ENCODE measurements at places on chromosomes 3 and 15. TPM values are rescaled to one million over a fixed set of nuclear protein-coding genes. Genes with fewer than 3 reads are reported as not detected.

- H3K4me1 ChIP-seq = peaks cover 2% of the 10 kb centered on the region
- no peak overlapping the region for H3K27ac ChIP-seq
- DNase-seq = no peak
- peaks cover 6% of the 10 kb centered on the region for H3K27me3 ChIP-seq
Measured at GRCh38 chr15:101136381-101137268, 115.2 kb downstream of the CHSY1 start.

APPL1 gene
- total RNA-seq = 49.0 TPM

DNA sequence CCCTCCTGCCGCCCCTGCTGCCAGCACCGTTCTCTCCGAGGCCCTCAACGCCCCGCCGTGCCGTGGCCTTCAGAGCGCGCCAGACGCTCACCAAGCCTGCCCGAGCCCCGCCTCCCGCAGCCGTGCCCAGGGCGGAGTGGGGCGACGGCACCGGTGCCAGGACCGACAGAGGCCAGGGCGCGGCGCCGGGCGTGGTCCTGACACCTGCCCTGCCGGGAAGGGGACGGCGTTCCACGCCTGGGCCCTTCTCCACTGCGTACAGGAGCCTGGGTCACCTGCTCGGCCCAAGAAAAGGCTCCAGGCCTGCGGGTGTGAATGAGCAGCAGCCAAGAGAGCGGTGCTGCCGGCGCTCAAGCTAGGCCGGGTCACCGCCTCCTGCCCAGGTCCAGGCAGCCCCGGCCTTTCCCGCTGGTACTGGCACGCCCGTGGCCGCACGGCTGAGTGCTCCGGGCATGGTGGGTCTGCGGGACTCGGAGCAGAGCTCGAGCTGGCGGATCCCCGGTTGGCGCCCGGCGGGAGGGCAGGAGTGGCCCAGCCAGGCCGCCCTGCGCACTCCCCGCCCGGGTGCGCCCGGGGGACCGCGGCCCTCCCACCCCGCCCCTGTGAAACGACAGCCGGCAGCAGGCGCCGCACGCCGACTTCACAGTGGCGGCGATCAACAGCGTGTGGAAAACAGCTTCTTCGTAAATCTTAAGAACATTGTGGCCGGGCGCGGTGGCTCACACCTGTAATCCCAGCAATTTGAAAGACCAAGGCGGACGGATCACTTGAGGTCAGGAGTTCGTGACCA lies 4.2 kb downstream of the OCA2 start:
- peak; percentile 63 for DNase-seq
- H3K4me3 ChIP-seq = peak overlapping the region; percentile 74
- no peaks in the 10 kb centered on the region for H3K36me3 ChIP-seq
- peaks cover 83% of the 10 kb centered on the region for H3K27me3 ChIP-seq

GRCh38 chr15:51577636-51578304 lies 44.8 kb downstream of the DMXL2 start:
- no peak overlapping the region for H3K27ac ChIP-seq
- no peaks in the 10 kb centered on the region for H3K27me3 ChIP-seq
- H3K4me3 ChIP-seq = no peak overlapping the region
- no peaks in the 10 kb centered on the region for H3K36me3 ChIP-seq
- no peaks in the 10 kb centered on the region for H3K4me1 ChIP-seq
- no peak for DNase-seq

DNA sequence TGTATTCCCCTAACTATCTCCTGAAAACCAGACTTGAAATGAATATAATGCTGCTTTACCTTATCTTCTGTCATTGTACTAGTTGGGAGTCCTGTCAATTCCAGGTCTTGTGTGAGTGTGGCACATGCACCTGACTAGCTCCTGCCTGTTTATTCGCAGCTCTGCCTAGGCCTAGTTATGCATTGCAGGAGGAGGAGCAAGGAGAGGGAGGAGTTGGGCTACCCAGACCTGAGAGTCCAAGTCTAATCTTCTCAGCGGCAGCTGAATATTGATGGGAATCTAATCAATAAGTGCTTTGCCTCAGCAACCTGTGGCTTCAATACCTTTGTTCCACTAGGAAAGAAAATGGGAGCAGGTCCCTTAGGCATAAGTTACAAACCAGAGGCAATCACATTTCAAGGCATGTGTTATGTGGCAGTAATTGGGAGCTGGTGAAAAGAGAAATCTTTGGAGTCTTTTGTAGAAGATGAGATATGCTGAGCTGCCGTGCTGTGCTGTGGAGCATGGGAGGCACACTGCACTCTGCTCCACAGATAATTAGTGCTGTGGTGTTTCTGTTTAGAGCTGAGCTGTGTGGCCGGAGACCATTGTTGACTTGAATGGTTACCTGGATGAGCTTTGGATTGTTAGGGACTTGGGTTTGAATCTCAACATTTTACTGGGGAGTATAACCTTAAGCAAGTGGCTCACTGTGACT lies at the start of gene SLC2A2:
SLC2A2 (minus strand) TSS at position 124 of the 697 bp plus-strand sequence; CDS start at position 74, 50 bp downstream.
- no peak for DNase-seq
- no peaks in the 10 kb centered on the region for H3K36me3 ChIP-seq
- no peak within 1 kb of the TSS for H3K27ac ChIP-seq
- H3K4me3 ChIP-seq = no peak within 1 kb of the TSS

SH3GL3 gene
- total RNA-seq = 21.1 TPM

GRCh38 chr3:70000028-70000410 lies 486 bp downstream of the SAMMSON start:
- no peak overlapping the region for H3K27ac ChIP-seq
- no peaks in the 10 kb centered on the region for H3K27me3 ChIP-seq
- DNase-seq = peak; percentile 3
- H3K4me3 ChIP-seq = no peak overlapping the region
- H3K36me3 ChIP-seq = no peaks in the 10 kb centered on the region
- 0 out of 2 replicates have a peak, but pooled peaks cover 3% of the 10 kb centered on the region for H3K4me1 ChIP-seq

DNA sequence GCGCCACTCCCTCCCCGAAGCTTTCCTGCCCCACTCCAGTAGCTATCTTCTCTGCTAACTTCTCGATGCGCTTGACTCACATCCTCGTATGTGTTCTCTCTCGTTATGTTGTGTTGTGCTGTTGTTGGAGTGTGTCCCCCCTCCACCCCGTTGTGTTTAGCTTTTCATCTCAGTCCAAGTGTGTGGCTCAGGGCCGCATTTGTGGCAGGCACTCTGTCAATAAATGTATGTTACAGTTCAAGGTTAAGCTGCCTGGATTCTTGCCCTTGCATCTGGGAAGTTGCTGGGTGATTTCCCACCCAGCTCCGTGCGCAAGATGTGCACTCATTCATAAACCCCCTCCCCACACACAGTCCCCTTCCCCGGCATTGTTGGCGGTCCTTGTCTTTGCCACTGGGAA lies 71.9 kb downstream of the PGPEP1L start:
- H3K4me1 ChIP-seq = no peaks in the 10 kb centered on the region
- no peaks in the 10 kb centered on the region for H3K27me3 ChIP-seq
- H3K27ac ChIP-seq = no peak overlapping the region
- DNase-seq = no peak
- H3K4me3 ChIP-seq = no peak overlapping the region

DNA sequence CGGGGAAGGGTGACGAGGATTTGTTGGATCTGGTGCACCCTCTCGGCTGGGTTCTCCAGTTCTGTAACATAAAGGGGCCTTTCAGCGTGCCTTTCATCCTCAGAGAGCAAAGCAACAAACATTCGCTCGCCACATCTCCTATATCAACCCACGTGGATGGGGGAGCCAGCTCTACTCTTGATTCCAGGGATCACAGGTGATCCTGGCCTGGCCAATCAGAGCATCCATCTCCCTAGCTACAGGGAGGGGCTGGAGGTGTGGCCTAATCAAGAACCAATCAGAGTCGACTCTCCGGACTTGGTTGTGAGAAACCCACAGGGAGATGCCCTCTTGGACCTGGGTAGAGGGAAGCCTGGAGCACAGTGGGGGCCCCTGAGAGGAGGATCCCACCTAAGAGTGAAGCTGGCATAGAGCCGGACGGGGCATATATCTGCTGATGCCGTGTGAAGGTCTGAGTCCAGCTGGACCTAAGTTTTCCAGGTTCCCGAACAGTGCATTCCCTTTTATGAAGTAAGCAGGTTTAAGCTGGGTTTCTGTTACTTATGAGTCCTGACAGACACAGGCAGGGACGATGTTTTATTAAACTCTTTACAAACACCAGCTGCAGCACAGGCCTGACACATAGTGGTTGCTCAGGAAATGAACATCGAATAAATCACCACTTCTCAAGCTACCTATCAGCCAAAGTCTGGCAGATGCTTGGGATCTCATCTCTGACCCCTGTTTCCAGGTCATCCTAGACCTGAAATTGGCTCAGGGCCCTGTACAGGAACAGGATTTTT lies 50.7 kb upstream of the RAD18 start:
- H3K27me3 ChIP-seq = no peaks in the 10 kb centered on the region
- DNase-seq = no peak

DNA sequence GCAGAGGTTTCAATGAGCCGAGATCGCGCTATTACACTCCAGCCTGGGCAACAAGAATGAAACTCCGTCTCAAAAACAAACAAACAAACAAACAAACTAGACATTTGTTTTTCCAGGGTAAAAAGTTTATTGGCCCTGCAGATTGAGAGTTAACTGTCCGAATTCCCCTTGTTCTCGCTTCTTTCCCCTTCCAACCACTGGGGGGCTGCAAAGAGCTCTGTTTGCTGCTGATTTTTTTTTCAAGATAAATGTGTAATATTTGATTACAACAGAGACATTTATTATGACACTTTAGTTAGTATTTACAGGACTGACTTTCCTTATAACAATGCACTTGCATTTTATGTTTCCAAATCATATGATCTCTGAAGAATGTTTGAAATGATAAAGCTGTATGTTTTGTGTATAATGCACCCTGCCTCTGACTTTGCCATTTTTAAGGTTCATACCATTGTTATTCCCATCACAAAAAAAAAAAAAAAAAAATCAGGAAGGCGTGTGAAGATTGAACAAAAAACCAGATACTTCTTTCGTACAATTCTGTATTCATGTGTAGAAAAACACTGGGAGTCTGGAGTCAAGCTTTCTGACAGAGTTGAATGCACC lies 2.8 kb downstream of the CLSTN2 start:
- no peak overlapping the region for H3K27ac ChIP-seq
- no peak overlapping the region for H3K4me3 ChIP-seq
- H3K4me1 ChIP-seq = no peaks in the 10 kb centered on the region

MEGF11 gene
- total RNA-seq = 1.3 TPM

DNA sequence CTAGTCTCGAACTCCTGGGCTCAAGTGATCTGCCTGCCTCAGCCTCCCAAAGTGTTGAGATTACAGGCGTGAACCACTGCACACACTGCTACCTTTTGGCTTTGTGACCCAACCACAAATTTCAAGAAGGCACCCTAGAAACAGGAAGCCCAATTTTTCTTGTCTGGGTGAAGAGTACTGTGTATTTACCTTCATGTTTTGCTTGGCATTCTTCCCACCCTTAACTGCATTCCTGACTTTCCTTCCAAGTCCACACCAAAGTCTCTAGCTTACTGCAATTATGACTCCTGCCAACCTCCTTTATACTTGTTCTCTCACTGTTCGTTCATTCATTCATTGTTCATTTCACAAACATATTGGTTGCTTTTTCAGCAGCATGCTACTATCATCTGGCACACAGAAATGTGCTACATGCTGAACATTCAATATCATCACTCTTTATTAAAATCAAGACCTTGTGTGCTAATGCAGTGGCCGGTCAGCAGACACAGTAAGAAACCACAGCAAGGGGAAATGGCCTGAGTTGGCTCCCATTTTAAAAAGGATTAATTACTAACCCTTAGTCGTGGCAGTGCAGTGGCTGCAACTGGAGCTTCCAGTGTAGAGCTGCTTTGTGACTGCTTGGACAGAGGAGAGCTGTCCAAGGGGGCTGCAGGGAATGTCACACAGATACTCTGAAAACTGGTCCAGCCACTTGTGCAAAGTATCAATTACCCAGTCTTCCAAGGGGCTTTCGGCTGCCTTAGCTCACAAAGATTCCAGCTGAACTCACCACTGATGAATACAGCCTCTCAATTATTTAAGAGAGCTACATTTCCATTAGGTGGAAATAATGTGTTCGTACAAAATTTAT lies 94.0 kb downstream of the ETFA start:
- no peak for DNase-seq
- no peak overlapping the region for H3K27ac ChIP-seq
- no peak overlapping the region for H3K4me3 ChIP-seq
- no peaks in the 10 kb centered on the region for H3K27me3 ChIP-seq
- no peaks in the 10 kb centered on the region for H3K4me1 ChIP-seq
- no peaks in the 10 kb centered on the region for H3K36me3 ChIP-seq

DNA sequence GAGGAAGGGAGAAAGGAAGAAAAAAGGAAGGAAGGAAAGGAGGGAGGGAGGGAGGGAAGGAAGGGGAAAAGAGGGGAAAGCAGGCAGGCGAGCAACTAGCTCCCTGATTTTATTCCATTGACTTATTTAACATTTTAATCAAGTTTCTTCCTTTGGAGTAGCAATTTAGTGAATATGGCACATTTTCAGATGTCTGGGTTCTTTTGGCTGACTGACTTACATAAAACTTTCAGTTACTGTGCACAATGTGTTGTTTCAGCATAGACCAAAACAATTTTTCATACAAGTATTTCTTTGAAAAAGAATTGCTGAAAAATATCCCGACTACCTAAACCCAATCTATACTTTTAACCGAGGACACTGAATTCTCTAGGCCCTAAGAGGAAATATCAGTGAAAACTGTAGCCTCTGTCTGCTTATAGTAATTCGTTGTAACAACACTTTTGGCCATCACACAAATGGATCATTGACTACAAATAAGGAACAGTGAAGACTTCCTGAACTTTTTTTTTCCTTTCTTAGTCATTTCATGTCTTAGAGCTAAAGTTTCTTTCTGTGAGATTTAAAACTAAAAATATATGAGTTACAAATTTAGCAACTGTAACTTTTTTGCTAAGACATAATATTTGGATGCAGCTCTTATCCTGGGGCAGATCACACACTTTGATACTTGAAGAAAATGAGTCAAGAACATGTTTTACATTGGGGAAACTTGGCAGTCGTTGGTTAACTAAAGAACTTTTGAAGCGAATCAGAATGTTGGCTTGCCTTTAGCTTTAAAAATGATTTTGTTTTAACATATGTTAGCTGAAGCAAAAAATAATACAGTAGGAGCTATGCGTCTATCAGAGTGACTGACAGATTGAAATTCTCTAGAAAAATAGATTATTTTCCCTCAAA lies 79.6 kb downstream of the SOX2 start:
- DNase-seq = no peak
- H3K4me1 ChIP-seq = peaks cover 31% of the 10 kb centered on the region
- no peak overlapping the region for H3K4me3 ChIP-seq
- H3K36me3 ChIP-seq = no peaks in the 10 kb centered on the region

- H3K4me1 ChIP-seq = no peaks in the 10 kb centered on the region
- H3K36me3 ChIP-seq = no peaks in the 10 kb centered on the region
- no peak for DNase-seq
- no peak overlapping the region for H3K4me3 ChIP-seq
- H3K27me3 ChIP-seq = no peaks in the 10 kb centered on the region
Measured at GRCh38 chr3:161393803-161394202, 22.5 kb upstream of the SPTSSB start.
